Stimulated activated CD4-positive, alpha-beta T cell treated with anti-CD3 and anti-CD28 coated beads, Interleukin-15, amount 100 ng/mL, for 1 hour (primary cell): ENCODE measurements at places on chromosomes 1 and 21.

DNA sequence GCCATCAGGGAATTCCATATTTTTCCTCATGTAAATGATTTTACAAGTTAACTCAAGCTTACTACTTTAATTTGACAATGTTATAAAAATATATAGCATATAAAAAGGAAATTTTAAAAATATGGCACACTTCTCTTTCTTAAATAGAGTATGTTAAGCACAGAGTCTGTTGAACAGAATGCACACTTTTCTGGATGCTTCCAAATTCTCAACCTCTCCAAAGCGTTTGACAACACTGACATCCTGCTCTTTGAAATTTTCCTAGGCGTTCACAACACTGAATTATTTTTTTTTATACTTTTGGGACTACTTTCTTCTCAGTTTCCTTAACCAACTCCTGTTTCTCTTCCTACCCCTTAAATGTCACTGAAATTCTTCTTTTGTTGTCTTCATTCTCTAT, 117.8 kb upstream of the PLXNA2 start:
- DNase-seq, result no peak

DNA sequence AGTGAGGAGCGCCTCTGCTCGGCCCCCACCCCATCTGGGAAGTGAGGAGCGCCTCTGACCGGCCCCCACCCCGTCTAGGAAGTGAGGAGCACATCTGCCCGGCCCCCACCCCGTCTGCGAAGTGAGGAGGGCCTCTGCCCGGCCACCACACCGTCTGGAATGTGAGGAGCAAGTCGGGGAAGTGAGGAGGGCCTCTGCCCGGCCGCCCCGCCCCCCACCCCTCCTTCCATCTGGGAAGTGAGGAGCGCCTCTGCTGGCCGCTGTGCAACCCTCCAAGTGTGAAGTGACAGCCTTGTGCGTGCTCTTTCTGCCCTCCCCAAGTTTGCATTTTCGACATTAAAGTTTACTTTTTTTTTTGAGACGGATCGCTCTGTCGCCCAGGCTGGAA, 5.1 kb upstream of the ZZZ3 start:
- DNase-seq, result no peak

DNA sequence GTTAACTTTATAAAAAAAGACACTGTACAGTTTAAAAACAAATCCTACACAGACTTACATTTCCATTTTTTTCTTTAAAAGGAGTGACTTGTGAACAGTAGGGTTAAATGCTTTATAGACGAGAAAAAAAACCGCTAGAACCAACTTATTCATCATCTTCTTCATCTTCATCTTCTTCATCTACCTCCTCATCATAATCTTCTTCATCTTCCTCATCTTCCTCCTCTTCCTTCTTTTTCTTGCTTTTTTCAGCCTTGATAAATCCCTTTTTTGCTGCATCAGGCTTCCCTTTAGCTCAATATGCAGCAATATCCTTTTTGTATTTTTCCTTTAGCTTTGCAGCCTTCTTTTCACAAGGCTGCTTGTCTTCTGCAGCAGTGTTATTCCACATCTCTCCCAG, 22.5 kb downstream of the FMO1 start:
- DNase-seq, result no peak

GRCh38 chr1:243364330-243364729, 108.5 kb downstream of the SDCCAG8 start:
- no peak for DNase-seq

GRCh38 chr1:207282058-207282457, 39.4 kb upstream of the CD55 start:
- DNase-seq, result no peak

DNA sequence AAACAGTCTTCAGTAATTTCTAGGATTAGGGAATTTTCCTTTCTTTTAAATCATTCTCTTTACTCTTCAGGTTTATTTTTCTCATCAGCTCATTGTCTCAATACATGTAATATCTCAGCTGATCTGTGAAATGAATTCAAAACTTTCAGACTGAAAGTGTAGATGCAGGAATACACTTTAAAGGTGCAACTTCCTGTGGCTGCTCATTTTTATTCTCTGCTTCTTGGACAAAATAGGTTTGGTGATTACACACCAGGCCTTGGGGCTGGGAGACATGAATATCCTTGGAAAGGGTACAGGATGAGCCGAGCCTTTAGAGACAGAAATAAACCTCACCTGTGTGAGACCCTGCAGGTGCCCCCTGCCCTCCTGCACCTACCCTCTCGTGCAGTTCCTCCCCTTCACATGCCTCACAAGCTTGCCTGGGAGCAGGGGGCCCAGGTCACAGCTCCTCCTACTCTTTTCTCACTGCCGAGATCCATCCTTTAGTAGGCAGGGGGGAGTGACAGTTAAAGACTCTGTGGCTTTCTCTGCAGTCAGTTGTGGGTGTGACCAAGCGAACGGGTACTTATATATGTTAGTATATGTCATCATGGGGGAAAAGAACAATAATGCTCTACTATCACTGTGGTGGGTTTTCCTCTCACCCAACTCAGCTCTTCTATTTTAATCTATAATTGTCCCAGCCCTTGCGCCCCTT, 23.6 kb downstream of the XCL2 start:
- DNase-seq, result no peak

DNA sequence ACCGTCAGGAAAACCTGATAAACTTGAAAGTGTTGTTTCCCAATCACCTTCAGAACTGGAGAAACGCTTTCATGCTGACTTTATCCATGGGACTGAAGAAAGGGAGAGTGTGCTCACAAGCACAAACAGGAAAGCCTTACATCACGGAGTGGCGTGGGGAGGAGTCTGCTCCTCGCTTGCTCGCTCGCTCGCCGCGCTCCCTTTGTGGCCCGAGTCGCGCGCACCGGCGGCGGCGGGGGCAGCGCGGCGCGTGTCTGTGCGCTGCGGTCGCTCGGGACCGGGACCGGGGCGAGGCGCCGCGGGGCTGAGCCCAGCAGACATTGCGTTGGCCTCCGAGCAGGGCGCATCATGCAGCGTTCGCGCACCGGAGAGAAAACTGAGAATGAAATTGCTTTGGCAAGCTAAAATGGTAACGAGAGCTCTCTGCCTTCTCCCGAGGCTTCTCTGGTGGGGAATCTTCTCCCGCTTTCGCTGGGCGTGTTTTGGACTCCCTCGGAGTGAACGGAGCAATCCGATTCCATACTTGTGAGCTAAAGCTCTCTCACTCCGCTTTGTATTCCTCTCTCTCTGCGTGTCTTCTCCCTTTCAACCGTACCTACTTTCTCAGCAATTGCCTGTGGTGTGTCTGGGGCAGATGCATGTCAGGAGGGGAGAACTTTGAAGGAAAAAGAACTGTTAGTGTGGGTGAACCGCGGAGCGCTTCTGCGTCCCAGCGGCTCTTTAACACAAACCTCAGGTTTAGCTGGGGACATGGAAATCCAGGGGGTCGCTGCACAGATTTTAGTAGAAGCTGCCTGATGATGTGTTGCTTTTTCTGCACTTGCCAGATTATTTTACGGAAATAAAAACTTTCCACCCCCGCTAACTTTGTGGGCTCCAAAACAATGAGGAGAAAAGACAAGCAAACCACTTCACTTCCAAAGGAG, at the start of gene RGL1:
Gene RGL1 (plus strand): TSS at position 205 of the 926 bp plus-strand sequence. CDS start 178 bp downstream, at position 383.
- DNase-seq, result no peak

DNA sequence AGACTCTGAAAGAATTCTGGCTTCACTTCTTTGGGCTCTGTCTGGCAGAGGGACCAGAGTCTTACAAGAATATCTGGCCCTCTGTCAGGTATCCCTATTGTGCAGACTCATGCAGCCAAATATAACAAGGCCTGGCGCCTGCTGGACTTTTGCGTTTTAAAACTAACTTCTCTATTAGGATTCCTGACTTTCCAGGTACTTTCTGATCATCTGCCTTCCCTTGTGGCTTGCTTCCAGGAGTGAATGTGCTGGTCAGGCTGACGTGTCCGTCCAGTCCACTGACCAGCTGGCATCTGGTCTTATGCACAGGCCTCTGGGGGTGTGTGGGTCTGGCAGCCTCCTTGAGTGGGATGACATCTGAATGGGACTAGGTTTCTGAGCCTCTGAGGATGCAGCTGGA, 8.6 kb upstream of the RAB29 start:
- DNase-seq, result no peak

DNA sequence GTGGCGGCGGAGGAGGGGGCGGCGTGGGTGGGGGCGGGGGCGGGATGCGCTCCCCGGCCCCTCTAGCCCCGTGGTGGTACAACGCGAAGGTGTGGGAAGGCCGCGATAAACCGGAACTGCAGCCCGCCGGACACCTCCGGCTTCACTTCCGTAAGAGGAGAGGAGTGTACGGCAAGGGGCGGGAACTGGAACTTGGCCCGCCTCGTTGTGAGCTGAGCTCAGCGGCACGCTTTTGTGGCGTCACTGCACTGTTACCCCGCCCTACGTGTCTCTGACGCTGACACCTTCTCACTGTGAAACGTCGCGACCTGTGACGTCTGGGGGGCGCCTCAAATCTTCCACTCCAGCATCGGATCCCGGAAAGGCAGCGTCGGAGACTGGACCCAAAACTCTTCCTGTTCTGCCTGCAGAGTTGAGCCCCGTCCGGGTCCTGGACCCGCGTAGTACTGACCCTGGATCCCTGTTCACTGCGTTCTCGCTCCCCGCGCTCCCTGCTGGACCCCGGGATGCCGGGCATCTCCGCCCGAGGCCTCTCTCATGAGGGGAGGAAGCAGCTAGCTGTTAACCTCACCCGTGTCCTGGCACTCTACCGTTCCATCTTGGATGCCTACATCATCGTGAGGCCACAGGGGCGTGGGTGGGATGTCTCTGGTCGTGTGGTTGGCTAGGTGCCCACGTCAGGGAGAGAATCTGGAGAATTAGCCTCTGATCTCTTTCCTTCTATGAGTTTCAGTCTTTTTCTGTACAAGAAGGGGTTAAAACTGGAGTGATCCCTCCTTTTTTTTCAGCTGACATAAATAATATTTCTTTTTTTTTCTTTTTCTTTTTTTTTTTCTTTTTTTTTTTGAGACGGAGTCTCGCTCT, at the start of gene ISG20L2:
Gene ISG20L2 (minus strand): TSS at position 168 of the 864 bp plus-strand sequence. CDS start 1,114 bp downstream, outside the sequence.
- peak; percentile 83 for DNase-seq

DNA sequence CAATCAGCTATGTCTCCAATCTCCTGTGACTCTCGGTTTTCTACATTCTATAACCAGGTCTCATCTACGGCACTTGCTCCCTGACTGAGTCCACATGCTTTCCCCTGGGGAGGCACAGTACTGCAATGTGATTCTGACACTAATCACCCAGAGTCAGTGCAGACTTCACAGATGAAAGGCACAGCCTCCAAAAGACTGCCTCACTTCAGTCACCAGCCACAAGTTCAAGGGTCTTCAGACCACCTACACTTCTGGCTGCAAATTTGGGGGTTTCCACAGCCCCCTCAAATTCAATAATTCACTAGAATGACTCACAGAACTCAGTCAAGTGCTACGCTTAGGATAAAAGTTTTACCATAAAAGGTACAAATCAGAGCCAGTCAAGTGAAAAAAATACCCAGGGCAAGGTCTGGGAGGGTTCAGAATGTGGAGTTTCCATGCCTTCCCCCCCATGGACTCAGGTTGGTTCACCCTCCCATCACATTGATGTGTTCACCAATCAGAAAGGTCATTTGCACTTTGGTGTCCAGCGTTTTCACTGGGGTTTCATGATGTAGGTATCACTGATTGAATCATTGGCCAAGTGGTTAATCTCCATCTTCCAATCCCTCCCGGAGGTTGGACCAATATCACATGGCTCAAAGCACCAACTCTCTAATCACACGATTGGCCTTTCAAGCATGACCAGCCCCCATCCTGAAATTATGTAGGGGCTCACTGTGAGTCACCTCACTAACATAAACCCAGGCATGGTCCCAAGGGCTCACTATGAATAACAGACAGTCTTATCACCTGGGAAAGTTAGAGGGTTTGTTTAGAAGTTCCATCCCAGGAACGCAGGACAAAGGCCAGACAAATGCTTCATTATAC, 182.9 kb upstream of the CAMK1G start:
- DNase-seq, result no peak
